ENCODE measurements at places on chromosomes 1 and 21. TPM values are rescaled to one million over a fixed set of nuclear protein-coding genes. Genes with fewer than 3 reads are reported as not detected.

DNA sequence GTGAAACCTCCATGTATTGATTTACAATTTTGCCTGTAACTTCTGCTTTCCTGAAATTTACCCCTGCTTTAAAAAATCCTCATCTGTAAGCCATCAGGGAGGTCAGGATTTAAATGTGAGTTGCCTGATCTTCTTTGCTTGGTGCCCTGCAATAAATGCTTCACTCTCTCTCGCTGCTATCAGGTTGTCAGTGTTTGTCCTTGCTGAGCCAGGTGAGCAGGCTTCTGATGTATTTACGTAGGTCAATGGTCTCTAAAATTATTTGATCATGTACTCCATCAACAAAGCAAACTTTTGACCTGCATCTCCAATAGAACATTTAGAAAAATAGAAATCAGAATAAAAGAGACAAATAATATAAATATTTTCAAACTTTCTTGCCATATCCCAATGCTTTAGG lies 453.4 kb downstream of the DPYD start:
- DNase-seq, result no peak
- H3K36me3 ChIP-seq, result no peaks in the 10 kb centered on the region
- peaks cover 2% of the 10 kb centered on the region for H3K4me1 ChIP-seq
- no peak overlapping the region for H3K4me3 ChIP-seq

DNA sequence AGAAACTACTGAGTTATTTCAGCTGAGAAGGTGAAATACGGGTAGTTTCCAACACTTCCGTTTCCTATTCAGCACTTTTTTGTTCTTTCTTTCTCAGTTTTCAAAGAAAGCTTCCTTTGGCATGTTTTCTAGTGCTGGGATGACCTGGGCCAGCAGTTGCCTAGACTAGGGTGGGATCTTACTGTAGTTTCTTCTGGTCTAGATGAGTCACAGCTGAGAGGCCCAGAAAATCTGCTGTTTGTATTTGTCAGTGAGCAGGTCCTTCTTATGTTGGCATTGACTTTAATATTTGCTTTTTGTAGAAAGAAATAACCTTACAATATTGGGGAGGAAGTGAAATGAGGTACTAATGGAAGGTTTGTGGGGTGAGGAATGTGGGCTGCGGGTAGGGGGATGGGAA lies 22.2 kb downstream of the C1orf21 start:
- H3K4me3 ChIP-seq, result no peak overlapping the region
- no peaks in the 10 kb centered on the region for H3K27me3 ChIP-seq
- no peak for DNase-seq
- peaks cover 3% of the 10 kb centered on the region for H3K36me3 ChIP-seq
- peaks cover 62% of the 10 kb centered on the region for H3K4me1 ChIP-seq

DNA sequence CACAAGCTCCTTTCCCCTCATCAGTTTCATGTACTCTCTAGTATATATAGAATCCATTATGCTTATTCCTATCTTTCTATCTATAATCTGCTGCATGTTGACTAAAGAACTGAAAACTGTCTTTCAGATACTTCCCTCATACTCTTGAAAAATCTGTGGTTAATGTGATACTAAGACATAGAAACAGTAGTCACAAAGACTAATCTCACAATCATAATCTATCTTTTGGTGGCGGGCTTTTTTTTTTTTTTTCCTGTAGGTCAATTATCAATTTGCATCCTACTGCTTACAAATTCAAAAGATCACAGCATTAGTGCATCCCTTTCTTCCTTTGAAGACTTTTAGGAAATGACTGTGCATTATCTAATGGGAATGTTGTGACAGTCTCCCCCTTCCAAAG lies 4.7 kb downstream of the UBR4 start:
- no peaks in the 10 kb centered on the region for H3K27me3 ChIP-seq
- no peak overlapping the region for H3K4me3 ChIP-seq

- H3K36me3 ChIP-seq, result no peaks in the 10 kb centered on the region
- H3K27ac ChIP-seq, result no peak overlapping the region
- peaks cover 6% of the 10 kb centered on the region for H3K4me1 ChIP-seq
- no peaks in the 10 kb centered on the region for H3K27me3 ChIP-seq
Measured at GRCh38 chr1:200488375-200489165, 78.7 kb upstream of the ZNF281 start.

Gene FCRL5
- not detected for total RNA-seq

- H3K36me3 ChIP-seq, result no peaks in the 10 kb centered on the region
- no peak for DNase-seq
- no peaks in the 10 kb centered on the region for H3K27me3 ChIP-seq
- no peak overlapping the region for H3K27ac ChIP-seq
- no peaks in the 10 kb centered on the region for H3K4me1 ChIP-seq
- H3K4me3 ChIP-seq, result no peak overlapping the region
Measured at GRCh38 chr1:174671826-174672225, 224.1 kb downstream of the GPR52 start.

Gene INSRR
- 0.13 TPM for total RNA-seq

Gene PRR9
- not detected for total RNA-seq

DNA sequence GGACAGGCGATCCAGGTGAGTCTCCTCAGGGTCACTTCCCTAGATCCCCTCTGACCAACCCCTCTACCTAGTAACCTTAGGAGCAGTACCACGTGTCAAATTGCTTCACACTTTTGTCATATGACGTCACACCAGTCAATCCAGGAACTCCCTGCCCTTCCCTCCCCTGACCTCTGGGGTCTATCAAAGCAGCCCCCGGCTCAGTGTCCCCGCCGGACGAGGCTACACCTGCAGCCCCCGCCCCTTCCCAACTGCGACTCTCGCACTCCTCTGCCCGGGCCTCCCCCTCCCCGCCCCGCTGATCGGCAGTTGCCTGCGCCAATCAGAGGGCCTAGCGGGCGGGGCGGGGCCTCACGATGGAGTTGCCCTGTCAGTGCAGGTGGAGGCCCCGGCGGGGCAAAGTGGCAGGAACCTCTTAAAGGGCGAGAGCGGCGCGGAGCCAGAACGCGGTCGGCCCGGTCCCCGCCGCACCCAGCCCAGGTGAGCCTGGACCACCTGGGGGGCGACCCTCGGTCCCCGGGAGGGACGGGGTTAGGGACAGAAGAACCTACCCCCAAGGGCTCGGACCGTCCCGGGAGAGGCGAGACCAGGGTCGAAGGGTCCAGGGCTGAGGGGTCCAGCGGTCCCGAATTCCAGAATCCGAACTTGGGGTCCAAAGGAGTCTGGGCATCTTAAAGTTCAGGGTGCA lies 27.5 kb upstream of the EPB41 start:
- peaks cover 9% of the 10 kb centered on the region for H3K4me1 ChIP-seq
- H3K27ac ChIP-seq, result peak overlapping the region; percentile 79
- peak; percentile 80 for DNase-seq
- no peaks in the 10 kb centered on the region for H3K27me3 ChIP-seq

- H3K27me3 ChIP-seq, result peaks cover 17% of the 10 kb centered on the region
- peaks cover 2% of the 10 kb centered on the region for H3K36me3 ChIP-seq
- peak overlapping the region; percentile 21 for H3K27ac ChIP-seq
- no peak for DNase-seq
Measured at GRCh38 chr1:20080441-20081352, 10.7 kb downstream of the PLA2G5 start.

Gene FNDC10
- total RNA-seq, result 1.9 TPM

- H3K4me1 ChIP-seq, result peaks cover 23% of the 10 kb centered on the region
Measured at GRCh38 chr1:162074276-162075005, 5.0 kb downstream of the NOS1AP start.

Gene GPATCH4
- total RNA-seq, result 10.7 TPM

GRCh38 chr1:221625026-221625425 lies 116.9 kb downstream of the DUSP10 start:
- H3K4me1 ChIP-seq, result no peaks in the 10 kb centered on the region
- no peaks in the 10 kb centered on the region for H3K27me3 ChIP-seq
- no peaks in the 10 kb centered on the region for H3K36me3 ChIP-seq
- no peak for DNase-seq
- no peak overlapping the region for H3K4me3 ChIP-seq
- no peak overlapping the region for H3K27ac ChIP-seq

DNA sequence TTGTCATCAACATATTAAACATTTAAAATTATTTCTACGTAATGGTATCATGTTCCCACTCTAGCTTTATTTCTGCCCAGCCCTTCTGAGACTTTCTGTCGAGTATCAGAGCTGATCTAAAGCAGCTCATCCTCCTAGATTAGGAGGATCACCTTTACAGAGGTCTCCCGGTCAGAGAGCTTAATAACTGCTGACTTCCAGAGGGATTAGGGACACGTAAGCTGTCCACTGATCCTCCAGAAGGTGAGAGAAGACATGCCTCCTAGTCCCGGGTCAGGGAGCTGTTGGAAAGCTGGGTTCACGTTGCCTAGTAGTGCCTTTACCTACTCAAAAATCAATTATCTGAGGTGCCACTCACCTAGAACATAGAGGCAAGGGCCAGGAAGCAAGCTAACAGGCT lies 31.2 kb upstream of the NADK start:
- H3K4me3 ChIP-seq, result no peak overlapping the region
- H3K27ac ChIP-seq, result no peak overlapping the region
- peaks cover 12% of the 10 kb centered on the region for H3K4me1 ChIP-seq
- no peak for DNase-seq
- H3K36me3 ChIP-seq, result peaks cover 41% of the 10 kb centered on the region

DNA sequence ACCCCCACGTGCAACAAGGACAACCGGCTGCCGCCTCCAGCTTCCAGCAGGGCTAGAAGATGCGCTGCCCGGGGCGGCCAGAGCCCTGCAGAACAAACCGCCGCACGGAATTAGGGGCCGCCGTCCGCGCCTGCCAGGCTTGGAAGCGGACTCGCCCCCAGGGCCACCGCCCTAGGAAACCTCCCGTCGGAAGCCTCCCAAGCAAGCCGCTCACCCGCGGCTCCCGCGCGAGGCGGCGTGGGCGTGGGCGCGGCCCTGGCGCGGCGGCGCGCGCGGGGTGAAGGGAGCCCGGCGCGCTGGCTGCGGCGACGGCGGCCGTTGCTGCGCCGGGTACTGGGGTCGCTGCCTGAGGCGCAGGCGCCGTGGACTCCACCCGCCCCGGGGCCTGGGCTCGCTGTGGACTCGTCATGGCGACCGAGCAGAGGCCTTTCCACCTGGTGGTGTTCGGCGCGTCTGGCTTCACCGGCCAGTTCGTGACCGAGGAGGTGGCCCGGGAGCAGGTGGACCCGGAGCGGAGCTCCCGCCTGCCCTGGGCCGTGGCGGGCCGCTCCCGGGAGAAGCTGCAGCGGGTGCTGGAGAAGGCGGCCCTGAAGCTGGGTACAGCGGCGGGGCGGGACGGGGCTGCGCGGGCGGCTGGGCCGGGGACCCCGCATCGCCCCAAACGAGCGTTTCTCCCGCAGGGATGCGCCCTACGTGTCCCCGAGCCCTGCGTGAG lies at the start of gene SCCPDH:
Gene SCCPDH (plus strand): TSS at position 394 of the 715 bp plus-strand sequence. CDS start 14 bp downstream, at position 408.
- peak within 1 kb of the TSS; percentile 93 for H3K27ac ChIP-seq
- H3K4me3 ChIP-seq, result peak within 1 kb of the TSS; percentile 88
- H3K27me3 ChIP-seq, result no peaks in the 10 kb centered on the region
- peaks cover 10% of the 10 kb centered on the region for H3K4me1 ChIP-seq
- DNase-seq, result peak; percentile 75
- H3K36me3 ChIP-seq, result no peaks in the 10 kb centered on the region

DNA sequence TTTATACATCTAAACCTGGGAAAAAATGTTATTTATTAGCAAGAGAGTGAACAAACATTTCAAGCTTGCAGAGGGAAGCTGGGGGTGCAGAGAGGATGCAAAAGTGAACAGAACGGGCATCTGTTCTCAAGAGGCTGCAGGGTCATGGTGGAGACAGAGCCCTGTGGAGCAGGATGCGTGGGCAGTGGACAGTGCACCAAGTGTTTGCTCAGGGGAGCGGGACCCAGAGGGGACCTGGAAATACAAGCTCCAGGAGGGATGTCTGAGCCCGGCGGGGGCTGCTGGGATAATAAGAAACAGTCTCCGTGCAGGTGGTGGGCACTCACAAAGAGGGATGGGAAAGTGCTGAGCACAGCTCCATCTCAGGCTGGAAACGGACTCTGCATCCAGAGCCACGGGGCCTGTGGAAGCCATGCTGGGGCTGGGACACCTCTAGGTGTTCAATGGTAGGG lies 105.3 kb upstream of the SLC45A1 start:
- H3K27me3 ChIP-seq, result no peaks in the 10 kb centered on the region
- H3K4me1 ChIP-seq, result no peaks in the 10 kb centered on the region
- H3K36me3 ChIP-seq, result no peaks in the 10 kb centered on the region
- H3K4me3 ChIP-seq, result no peak overlapping the region

GRCh38 chr1:221439747-221440501 lies 302.0 kb downstream of the DUSP10 start:
- no peaks in the 10 kb centered on the region for H3K36me3 ChIP-seq
- H3K4me1 ChIP-seq, result peaks cover 9% of the 10 kb centered on the region
- H3K27ac ChIP-seq, result no peak overlapping the region
- no peak overlapping the region for H3K4me3 ChIP-seq
